ENCODE measurements at places on chromosomes 5 and 9. TPM values are rescaled to one million over a fixed set of nuclear protein-coding genes. Genes with fewer than 3 reads are reported as not detected.

GRCh38 chr9:127965953-127966352 lies 14.8 kb downstream of the EEIG1 start:
- H3K27me3 ChIP-seq = no peaks in the 10 kb centered on the region
- H3K4me3 ChIP-seq = no peak overlapping the region
- peak overlapping the region; percentile 92 for H3K27ac ChIP-seq
- H3K36me3 ChIP-seq = no peaks in the 10 kb centered on the region
- no peak for DNase-seq

DNA sequence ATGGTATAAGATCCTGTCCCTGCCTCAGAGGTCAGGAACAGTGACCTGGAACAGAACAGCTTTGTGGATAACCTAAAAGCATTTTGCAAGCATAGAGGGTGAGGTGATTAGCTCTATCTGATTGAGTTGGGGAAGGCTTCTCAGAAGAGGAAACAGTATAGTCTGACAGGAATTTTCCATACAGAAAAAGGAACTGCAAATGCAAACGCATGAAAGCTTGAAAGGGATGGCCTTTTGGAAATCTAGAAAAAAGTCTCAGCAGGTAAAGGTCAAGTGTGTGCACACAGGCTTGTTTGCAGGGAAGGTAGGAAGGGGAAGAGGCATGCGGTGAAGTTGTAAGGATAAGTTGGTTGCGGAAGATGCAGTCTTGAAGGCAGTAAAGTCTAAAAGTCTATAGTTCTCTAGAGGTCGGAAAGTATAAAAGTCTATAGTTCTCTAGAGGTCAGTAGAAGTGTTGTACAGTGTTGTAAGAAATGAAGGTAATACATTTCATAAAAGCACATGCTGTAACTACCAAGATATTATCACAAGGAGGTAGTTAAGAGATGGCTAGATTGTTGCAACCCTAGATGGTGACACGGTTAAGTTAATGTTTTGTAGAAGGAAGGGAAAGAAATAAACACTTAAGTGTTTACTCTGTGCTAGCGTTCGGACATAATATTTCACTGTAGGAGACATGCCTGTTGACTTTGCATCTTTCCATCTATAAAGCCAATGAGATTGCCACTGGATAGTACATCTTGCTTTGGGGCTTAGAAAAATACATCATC lies 16.7 kb upstream of the HSPB3 start:
- H3K27me3 ChIP-seq = no peaks in the 10 kb centered on the region
- no peak for DNase-seq
- H3K4me1 ChIP-seq = no peaks in the 10 kb centered on the region
- H3K4me3 ChIP-seq = no peak overlapping the region

Gene EIF4E1B
- total RNA-seq = not detected

- H3K27ac ChIP-seq = no peak overlapping the region
- no peaks in the 10 kb centered on the region for H3K36me3 ChIP-seq
- no peaks in the 10 kb centered on the region for H3K4me1 ChIP-seq
- no peak overlapping the region for H3K4me3 ChIP-seq
- no peaks in the 10 kb centered on the region for H3K27me3 ChIP-seq
These were observed 27.2 kb downstream of the CSF2 start for GRCh38 chr5:132100672-132101261.

GRCh38 chr5:129474544-129474943 lies 14.4 kb downstream of the ADAMTS19 start:
- H3K27ac ChIP-seq = no peak overlapping the region
- no peak for DNase-seq
- H3K4me1 ChIP-seq = 0 out of 2 replicates have a peak, but pooled peaks cover 4% of the 10 kb centered on the region

DNA sequence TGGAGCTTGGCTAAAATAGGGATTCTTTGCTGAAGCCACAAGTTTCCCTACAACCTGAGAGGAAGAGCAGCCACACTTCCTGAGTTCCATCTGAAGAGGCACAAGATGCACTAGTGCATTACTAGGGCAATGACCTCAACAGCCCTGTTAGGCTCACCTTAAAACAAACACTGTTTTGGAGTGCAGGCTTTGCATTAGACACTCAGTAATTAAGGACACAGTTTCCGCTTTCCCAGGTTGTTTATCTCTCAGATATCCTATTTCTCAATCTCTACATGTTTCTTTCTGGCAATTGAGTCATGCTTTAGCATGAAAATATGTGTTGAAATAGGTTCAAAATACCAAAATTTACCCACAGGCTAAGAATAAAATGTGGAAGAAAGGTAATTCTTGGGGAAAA lies 34.2 kb downstream of the EMB start:
- H3K36me3 ChIP-seq = no peaks in the 10 kb centered on the region
- no peaks in the 10 kb centered on the region for H3K27me3 ChIP-seq
- no peak overlapping the region for H3K4me3 ChIP-seq
- DNase-seq = no peak
- no peak overlapping the region for H3K27ac ChIP-seq

Gene GDNF
- not detected for total RNA-seq

DNA sequence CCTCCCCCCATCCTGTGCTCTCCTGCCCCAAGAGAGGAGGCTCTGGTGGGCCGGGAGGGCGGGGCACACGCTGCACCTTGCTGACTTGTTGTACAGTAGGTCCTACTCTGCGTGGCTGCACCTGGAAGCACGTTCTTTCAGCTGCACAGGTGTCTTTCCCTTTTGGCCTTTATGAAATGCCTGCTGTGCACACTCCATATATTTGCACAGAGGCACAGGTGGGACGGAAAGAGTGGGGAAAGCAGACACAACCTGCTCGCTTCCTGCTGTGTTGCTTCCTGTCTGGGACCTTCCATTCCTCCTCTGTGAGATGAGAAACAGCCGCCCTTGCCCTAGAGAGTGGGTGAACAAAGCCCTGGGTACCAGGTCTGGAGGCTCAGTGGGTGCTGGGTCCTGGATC lies 4.8 kb downstream of the USP20 start:
- H3K4me3 ChIP-seq = no peak overlapping the region
- DNase-seq = no peak
- H3K27me3 ChIP-seq = no peaks in the 10 kb centered on the region
- no peaks in the 10 kb centered on the region for H3K36me3 ChIP-seq
- H3K4me1 ChIP-seq = peaks cover 37% of the 10 kb centered on the region

Gene SNCB
- total RNA-seq = 3.6 TPM

- no peak overlapping the region for H3K27ac ChIP-seq
- no peaks in the 10 kb centered on the region for H3K4me1 ChIP-seq
- no peak overlapping the region for H3K4me3 ChIP-seq
- no peak for DNase-seq
- peaks cover 8% of the 10 kb centered on the region for H3K36me3 ChIP-seq
- no peaks in the 10 kb centered on the region for H3K27me3 ChIP-seq
These were observed 8.8 kb upstream of the PGGT1B start for GRCh38 chr5:115271295-115272050.

DNA sequence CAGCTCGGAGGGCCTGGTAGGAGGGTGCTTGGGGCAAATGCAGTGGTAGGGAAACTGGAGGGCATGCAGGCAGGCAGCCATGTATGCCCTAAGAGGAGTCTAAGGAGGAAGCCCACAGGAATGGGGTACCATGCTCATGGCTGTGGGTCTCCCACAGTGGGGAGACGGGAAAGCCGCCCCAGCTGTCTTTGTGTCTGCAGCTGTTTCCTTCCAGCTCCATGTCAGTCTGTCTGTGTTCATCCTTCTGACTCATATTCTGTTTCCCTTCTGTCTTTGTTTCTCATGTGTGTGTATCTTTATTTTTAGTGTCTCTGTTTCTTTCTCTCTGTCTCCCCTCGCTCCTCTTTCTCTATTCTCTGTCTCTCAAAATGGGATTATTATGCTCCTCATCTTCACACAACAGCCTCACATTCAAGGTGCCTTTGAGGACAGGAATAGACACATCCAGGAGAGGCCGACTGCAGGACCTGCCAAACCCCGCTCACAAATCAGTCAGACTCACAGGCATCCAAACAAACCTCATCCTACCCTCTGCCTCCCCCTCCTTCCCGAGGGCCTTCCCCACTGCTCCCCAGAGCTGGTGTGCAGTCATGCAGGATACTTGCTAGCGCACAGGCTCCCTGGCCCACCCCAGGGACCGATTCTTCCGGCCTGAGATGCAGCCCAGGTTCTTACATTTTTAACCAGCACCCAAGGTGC lies 68.4 kb upstream of the RARS1 start:
- no peaks in the 10 kb centered on the region for H3K4me1 ChIP-seq
- H3K4me3 ChIP-seq = no peak overlapping the region
- no peaks in the 10 kb centered on the region for H3K36me3 ChIP-seq

GRCh38 chr5:17806818-17807468 lies 172.7 kb downstream of the TAF11L14 start:
- no peaks in the 10 kb centered on the region for H3K27me3 ChIP-seq
- no peak overlapping the region for H3K27ac ChIP-seq
- no peak overlapping the region for H3K4me3 ChIP-seq

DNA sequence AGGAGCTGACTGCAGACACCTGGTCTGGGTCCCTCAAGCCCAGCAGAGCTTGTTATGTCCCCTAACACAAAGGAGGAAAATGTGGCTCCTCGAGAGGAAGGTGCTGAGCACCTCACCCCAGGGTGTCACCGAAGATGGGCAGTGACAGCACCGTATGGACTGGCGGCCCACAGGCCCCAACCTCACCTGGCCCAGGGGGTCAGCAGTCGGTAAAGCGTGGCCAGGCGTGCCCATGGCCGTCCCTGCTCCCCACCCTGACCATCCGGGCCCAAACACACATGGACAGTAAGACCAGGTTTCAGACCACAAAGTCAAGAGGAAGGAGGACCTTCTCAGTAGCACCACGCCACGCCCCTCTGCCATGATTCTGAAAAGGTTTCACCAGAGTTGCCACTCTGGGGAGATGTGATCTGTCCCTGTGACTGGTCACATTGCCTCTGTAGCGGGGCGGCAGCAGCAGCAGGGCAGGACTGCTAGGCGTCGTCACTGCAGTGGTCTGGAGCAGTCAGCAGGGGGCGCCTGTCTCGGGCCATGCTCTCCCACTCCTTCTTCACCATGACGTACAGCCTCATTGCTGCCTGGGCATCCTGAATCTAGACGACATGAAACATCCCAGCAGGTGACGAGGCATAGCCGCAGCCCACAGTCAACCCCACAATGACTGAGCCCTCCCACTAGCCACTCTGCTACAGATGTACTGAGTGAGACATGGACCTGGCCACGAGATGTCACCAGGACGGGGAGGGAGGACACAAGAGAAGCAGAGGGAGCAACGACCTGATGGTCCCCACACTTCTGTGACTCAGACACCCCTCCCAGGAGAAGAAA lies 11.1 kb downstream of the REXO4 start:
- H3K27me3 ChIP-seq = no peaks in the 10 kb centered on the region
- no peak overlapping the region for H3K4me3 ChIP-seq
- peak overlapping the region; percentile 66 for H3K27ac ChIP-seq

Gene DNAH5
- total RNA-seq = 0.56 TPM

Gene SLIT3
- total RNA-seq = 0.59 TPM

GRCh38 chr5:66337626-66338226 lies 193.6 kb downstream of the SREK1 start:
- peak; percentile 19 for DNase-seq
- no peak overlapping the region for H3K27ac ChIP-seq
- no peak overlapping the region for H3K4me3 ChIP-seq
- H3K4me1 ChIP-seq = peaks cover 3% of the 10 kb centered on the region
- H3K27me3 ChIP-seq = no peaks in the 10 kb centered on the region

DNA sequence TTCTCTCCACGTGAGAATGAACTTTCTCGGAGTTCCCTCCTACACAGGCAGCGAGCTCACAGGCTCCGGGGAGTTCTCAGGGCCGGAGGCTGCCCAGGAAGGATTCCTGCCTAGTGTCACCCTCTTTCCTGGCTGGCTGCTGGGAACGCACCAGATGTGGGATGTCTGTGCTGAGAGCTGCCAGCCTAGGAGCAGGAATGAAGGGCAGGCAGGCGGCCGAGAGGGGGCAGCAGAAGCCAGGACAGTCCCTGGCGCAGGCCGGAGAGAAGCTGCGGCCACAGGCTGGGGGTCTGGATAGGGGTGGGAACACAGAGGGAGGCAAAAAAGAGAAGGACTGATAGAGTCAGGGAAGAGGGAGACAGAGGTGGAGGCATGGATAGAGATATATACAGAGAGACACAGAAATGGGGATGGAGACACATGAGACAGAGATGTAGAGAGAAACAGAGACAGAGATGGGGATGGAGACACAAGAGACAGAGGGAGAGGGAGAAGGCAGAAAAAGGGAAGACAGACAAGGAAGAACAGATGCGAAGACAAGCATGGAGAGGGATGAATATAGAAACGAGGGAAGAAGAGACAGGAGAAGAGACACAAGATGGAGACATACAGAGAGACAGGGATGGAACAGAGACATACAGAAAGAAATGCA lies 25.3 kb upstream of the ENHO start:
- peak; percentile 84 for DNase-seq
- no peak overlapping the region for H3K27ac ChIP-seq
- no peaks in the 10 kb centered on the region for H3K27me3 ChIP-seq
- H3K4me3 ChIP-seq = no peak overlapping the region

Gene SPATA31C1
- 0.08 TPM for total RNA-seq

- no peak for DNase-seq
- H3K27ac ChIP-seq = no peak overlapping the region
- no peaks in the 10 kb centered on the region for H3K27me3 ChIP-seq
- H3K4me3 ChIP-seq = no peak overlapping the region
These were observed 272.7 kb downstream of the ADAMTSL1 start for GRCh38 chr9:18746631-18747030.

Gene BTNL3
- not detected for total RNA-seq

Gene SYK
- 5.4 TPM for total RNA-seq

Gene CCDC180
- 7.1 TPM for total RNA-seq

DNA sequence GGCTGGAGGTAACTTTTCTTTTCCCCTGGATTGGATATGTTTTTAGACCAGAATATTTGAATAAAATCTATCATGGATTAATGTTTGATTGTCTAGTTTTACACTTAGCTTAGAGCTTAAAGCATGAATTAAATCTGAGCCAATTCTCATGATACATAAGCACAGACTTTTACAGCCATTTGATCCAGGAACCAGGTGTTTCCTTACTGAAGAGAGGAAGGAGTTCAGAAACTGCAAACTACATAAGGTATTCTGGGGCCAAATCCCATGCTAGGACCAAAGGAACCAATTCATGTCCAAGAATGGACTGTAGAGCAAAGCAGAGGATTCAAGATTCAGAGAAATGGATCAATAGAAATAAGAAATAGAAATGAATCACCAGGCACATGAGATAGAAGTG lies 360.4 kb upstream of the ZNF608 start:
- H3K27me3 ChIP-seq = no peaks in the 10 kb centered on the region
- no peak for DNase-seq
- no peaks in the 10 kb centered on the region for H3K4me1 ChIP-seq
- H3K4me3 ChIP-seq = no peak overlapping the region
- H3K27ac ChIP-seq = no peak overlapping the region
- no peaks in the 10 kb centered on the region for H3K36me3 ChIP-seq

DNA sequence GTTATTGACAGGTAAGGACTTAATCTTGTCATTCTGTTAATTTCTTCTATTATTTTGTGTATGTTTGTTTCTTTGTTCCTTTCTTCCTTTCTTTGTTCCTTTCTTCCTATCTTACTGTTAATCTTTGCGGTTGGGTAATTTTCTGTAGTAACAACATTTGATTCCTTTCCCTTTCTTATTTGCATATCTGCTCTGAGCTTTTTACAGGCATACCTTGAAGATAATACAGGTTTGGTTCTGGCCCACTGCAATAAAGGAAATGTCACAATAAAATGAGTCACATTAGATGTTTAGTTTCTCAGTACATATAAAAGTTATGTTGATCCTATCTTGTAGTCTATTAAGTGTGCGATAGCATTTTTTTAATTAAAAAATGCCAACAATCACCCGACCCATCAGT lies 440.7 kb downstream of the NFIB start:
- no peaks in the 10 kb centered on the region for H3K4me1 ChIP-seq
- DNase-seq = no peak
- no peak overlapping the region for H3K27ac ChIP-seq
- H3K36me3 ChIP-seq = no peaks in the 10 kb centered on the region
- H3K27me3 ChIP-seq = no peaks in the 10 kb centered on the region
